ENCODE measurements at places on chromosomes 7 and 10. TPM values are rescaled to one million over a fixed set of nuclear protein-coding genes. Genes with fewer than 3 reads are reported as not detected.

The HACD1 gene
- total RNA-seq: 26.8 TPM

The COL28A1 gene
- 0.29 TPM for total RNA-seq

DNA sequence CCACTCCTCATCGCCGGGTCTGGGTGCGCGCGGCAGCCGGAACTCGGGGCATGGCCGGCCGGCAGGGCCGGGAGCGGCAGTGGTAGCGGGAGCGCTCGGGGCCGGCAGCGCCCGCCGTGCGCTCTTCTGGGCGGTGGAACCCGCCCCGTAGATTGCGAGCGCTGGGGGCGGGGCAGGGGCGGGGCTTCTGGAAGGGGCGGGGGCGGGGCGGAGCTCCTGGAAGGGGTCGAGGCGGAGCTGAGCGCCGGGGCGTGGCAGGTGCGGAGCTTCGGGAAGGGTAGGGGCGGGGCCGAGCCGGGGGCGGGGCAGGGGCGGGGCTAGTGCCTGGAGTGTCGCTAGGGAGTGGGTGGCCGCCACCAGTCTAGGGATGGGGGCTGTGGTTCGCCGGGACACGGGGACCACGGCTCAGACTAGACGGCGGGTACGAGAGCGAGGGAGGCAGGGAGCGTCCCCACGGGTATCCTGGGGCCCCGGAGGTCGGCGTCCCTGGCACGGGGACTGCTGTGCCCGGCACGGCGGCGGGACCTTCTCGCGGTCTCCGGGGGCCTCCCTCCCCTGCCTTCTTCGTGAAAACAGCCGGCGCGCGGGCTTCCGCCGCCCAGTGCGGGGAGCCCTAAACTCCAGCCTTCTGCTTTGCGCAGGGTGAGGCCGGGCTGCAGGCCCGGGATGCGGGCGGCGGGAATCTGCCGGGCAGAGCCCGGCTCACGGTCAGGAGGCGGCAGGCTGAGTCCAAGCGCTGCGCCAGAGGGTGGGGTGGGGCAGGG, at the start of gene STK32C:
Gene STK32C (minus strand): TSS at position 128 of the 764 bp plus-strand sequence. CDS start 117 bp downstream, at position 11.
- H3K27ac ChIP-seq: no peak within 1 kb of the TSS
- H3K27me3 ChIP-seq: peaks cover 26% of the 10 kb centered on the region
- peaks cover 4% of the 10 kb centered on the region for H3K4me1 ChIP-seq
- DNase-seq: peak; percentile 100
- H3K4me3 ChIP-seq: peak within 1 kb of the TSS; percentile 78

DNA sequence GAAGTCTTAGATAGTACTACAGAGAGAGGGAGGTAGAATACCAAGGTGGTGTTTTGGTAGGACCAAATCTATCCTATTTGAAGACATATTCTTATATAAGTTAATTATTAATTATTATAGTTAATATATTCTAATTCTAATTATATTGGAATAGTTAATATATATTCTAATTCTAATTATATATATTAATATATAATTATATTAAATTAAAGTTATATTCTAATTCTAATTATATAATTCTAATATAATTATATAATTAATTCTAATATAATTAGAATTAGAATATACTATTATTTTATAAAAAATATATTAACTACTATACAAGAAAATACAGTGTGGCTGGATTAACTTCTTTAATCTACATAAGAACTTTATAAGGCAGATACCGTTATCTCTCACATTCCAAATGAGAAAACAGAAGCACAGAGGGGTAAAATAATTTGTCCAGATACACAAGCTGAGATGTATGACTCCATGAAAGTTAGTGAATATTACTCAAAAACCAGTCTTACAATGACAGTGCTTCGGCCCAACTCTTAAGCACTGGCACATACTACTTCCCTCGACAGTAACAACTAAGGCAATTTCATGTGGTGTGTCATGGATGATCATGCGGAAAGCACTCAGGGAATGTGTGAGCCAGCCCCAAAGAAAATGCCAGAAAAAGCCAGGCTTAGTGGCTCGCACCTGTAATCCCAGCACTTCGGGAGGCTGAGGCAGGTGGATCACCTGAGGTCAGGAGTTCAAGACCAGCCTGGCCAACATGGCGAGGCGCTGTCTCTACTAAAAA, 42.6 kb downstream of the TYW1B start:
- DNase-seq: peak; percentile 64
- no peak overlapping the region for H3K27ac ChIP-seq
- peaks cover 18% of the 10 kb centered on the region for H3K4me1 ChIP-seq
- H3K4me3 ChIP-seq: no peak overlapping the region
- no peaks in the 10 kb centered on the region for H3K36me3 ChIP-seq
- no peaks in the 10 kb centered on the region for H3K27me3 ChIP-seq

DNA sequence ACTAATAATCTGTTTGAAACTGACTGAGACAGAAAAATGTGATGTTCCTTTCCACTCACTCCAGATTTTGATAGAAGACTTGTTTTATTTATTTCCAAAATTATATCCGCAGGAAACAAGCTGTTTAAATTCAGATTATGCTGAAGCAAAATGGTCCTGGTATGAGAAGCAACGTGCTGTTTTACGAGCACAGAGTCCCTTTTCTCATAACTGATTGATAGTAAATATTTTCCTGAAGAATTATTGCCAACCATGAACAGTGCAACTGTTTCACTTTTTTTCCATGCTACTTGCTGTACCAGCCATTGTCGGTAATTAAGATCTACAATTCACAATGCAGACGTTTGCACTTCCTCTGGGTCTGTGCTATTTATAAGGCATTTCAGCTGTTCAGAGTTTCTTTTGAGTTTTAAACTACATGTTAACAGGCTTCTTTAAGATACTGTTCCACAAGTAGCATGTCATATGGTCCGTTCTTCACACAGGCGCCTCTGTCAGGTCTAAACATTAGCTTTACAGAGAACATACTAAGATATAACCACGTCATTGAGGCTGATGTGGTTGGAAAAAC, 103.8 kb downstream of the POLL start:
- no peaks in the 10 kb centered on the region for H3K36me3 ChIP-seq
- no peak overlapping the region for H3K27ac ChIP-seq
- H3K4me3 ChIP-seq: no peak overlapping the region
- no peaks in the 10 kb centered on the region for H3K4me1 ChIP-seq
- no peak for DNase-seq
